HCEC 1CT (cell line): ENCODE measurements at places on chromosomes 11 and 22.

- DNase-seq: no peak
Measured at GRCh38 chr22:18062421-18062820, 15.4 kb upstream of the PEX26 start.

DNA sequence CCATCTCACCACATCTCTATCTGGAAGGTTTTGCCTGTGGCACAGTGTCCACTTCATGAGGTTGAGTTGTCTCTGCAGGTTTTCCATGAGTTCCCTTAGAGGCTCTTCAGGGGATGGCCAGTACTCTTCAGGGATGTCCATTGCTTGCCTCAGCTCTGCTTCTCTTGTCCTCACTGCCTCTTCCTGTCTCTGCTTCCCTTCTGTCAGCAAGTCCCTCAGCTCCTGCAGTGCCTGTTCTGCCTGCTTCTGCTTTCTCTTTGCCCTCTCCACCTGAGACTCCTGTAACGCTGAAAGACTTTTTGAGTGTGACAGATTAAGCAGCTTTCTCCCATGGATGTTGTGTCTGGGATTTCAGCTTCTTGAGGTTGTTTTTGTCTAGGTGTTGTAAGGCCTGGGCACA lies 38.2 kb upstream of the MRPL17 start:
- no peak for DNase-seq

DNA sequence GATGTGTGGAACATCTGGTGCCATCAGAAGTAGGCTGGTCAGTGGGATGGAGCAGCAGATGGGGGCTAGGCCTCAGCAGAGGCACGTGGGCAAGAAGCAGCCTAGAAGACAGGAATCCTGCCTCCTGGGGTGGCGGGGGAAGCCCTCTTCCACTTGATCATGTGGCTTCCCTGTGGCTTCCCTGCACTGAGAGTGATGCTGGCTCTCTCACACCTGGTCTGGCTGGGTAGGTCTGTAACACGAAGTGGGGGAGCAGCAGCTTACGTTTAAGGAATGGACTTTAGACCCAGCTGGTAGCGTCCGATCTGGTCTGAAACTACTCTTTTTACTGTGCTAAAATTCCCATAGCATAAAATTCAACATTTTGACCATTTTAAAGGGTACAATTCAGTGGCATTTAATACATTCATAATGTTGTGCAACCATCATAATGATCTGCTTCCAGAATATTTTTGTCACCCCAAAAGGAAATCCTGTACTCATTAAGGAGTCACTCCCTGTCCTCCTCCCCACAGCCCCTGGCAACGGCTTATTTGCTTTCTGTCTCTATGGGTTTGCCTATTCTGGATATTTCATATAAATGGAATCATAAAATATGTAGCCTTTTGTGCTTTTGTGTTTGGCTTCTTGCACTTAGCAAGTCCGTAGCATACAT lies 21.7 kb downstream of the PTPN5 start:
- no peak for DNase-seq

DNA sequence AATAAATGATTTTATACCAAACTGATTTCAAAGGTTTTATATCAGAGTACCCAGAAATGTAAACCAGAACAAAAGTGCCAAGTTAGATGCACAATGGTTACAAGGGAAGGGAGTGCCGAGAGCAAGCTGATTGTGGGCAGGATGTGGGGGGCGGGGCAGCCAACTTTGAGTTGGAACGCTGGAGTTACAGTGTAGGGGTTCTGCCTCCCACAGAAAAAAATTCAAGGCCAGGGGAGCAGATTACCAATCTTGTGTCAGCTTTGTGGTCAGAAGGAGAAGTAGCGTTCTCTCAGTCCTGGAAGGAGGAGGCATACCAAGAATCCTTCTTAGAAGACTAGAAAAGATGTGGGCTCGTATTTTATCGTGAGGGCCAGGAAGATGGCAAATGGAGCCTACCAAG lies 15.9 kb upstream of the POU2AF2 start:
- no peak for DNase-seq

DNA sequence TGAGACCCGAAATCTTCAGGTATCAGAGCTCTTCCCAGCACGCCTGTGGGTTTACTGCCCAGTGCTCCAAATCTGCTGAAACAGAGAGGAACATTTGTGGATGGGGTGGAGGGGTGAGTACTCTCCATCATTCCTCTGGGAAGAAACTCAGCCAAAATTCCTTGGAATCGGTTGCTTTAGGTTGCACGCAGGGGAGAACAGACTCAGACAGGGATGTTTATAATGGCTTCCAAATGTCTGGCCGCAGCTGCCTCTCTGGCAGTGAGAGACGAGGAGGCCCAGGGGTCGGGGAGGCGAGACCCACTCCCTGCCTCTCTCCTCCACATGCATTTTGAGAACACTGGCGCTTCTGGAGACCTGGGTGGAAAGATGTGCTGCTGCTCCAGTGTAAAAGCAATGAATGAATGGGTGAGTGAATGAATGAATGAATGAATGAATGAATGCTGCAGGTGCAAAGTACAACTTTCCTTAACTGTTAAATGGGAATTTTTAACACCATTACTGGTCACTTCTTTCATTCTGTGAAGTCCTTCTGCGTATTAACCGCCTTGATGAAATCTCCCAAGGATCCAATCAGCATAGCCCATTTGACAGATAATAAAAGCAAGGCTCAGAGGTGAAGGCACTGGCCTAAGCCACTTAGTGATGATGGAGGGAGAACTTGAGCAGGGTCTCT lies 437.4 kb downstream of the MIAT start:
- no peak for DNase-seq

DNA sequence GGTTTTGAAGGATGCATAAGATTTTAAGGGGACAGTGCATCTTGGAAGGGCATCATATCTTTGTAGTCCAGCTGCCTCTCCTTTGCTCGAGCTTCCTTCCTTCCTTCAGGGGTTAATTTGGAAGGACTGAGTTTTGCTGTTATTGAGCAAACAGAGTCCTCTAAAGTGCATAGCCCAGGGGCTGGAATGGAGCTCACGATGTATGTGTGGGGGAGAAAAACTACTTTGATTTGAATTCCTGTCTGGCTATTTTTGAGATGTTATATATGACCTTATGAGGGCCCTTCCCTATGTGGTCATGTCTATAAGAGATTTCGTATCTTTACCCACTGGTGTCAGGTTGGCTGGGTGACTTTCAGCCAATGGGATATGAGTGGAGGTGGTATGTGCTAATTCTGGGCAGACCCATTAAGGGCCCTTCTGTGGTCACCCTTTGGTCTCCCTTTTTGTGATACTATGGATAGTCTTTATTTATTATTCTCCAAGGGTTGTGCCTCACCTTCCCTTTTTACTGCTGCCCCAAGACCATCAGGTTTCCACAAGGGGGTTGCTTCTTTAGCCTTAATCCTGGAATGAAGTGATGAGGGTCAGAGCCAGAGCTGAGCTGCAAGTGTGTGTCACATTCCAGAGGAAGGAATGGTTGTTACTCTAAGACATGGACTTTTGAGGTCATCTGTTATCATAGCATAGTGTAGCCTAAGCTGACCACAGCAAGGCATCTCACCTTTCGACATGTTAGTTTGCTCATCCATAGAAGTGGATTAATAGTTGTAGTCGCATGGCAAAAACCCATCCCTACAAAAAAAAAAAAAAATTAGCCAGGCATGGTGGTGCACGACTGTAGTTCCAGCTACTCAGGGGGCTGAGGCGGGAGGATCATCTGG lies 54.6 kb downstream of the LRRC74B start:
- peak; percentile 17 for DNase-seq

GRCh38 chr11:118913411-118914125 lies 12.2 kb downstream of the BCL9L start:
- DNase-seq: no peak

DNA sequence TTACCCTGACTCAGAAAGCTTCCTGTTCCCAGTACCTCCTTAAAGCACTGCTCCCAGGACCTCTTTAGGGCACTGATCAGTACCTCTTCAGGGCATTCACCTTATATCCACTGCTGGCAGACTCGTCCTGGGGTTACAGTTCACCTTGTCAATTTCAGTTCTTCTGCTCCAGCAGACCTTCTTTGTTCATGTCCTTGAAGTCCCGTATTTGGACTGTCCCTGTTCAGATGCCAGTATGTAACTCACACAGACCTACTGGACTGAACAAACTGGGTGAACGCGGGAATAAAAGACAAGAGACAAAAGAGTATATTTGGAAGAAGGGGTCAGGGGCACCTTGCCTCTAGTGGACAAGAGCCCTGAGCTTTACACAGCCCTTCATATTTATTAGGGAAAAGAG lies 31.8 kb upstream of the NCAM1 start:
- DNase-seq: no peak

DNA sequence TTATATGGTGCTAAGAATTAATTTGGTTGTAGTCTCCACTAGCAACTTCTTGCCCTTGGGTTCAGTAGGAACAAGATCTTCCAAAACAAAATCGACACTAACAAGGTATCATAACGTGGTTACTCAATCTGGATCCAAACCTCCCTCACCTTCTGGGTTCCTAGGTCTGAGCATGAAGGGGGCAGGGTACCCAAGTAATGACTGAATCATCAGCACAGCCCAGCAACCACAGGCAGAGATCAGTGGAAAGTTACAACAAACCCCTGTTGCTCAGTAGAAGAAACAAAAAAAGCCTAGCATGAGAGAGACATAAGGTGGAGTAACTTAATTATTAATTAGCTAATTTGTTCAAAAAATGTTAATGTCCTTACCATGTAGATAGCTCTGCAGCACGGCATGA lies 221.4 kb downstream of the BLID start:
- DNase-seq: peak; percentile 61

DNA sequence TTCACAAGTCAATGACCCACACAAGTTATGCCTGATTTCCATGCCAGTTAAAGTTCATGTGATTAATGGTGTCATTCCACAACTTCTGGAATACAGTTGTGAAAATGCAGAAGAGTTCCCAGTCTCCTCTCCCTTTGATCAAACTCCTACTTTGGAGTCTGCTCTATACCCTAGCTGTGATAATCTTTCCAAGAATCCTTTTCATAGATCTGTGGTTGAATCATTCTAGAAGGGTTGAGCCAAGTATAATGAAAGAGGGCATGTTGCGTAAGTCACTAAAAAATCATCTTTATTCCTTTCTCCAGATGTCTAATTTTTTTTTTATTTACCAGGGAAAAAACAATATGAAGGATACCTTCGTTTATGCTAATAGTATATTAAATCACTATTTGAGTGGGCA lies 89.7 kb upstream of the CARD18 start:
- DNase-seq: peak; percentile 82

DNA sequence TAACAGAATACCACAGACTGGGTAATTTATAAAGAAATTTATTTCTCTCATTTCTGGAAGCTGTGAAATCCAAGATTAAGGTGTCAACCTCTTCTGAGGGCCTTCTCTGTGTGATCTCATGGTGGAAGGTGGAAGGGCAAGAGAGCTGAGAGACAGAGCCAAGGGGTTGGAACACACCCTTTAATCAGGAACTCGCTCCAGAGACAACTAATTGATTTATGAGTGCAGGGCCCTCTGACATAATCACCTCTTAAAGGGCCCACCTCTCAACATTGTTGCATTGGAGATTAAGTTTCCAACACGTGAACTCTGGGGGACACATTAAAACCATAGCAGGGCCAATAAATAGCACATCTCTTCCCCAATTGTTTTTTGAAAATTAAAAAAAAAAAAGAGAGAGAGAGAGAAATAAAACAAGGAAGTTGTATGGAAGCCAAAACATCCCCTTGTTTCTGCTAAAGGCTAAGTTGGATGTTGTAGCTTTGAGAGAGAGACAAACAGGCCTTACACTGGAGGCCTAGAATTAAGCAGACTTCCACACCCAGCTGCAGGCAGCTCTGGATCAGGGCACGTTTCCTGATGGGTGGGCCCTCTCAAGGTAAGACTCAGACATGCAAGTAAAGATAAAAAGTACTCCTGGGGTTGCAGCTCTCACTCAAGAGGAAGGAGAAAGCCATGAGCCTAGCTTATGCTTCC lies 64.1 kb upstream of the BIRC3 start:
- no peak for DNase-seq

DNA sequence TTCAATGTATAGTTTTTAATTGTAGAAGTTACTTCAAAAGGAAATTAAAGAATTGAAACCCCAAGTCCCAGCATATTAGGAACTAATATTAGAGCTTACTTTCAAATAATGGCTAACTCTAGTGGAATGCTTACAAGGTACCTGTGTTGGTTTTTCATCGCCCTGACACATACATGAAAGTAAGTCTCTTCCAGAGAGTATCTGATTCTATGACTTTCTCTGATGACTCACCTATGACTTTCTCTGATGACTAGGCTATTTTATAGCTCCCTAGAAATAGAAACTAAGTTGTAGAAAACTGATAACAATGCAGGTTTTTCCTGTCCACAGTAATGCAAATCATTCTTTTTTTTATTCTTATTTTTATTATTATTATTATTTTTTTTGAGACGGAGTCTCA lies 33.6 kb upstream of the MMP7 start:
- peak; percentile 81 for DNase-seq

DNA sequence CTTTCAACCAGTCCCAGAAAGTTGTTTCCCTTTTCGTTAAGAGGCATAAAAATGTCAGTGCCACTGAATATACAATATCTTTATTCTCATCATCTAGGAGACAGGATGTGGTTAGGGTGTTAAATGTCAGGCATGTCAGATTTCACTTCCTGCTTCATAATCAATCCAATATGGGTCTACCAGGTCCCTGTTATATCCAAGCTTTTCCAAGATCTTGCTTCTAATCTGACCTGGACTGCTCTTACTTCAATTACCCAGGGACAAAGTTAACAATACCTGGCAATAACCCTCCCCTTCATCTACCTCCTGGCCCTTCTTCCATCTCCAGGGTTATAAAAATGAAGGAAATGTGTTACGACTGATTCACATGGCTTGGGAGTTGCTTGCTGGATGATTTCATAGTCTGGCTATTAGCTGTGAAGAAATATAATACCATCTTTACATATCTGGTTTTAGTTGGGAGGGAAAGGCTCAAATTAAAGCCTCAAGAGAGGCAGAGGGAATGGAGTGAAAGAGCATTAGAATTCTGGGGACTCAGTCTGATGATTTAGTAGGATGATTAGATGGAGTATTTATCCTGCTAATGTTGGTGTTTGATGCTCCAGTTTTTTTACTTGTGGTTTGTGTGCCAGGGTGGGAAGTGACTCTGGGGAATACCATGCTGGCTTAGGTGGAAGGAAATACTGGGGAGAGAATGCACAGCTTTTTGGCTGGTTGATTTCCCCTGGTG lies 534.3 kb downstream of the ETS1 start:
- DNase-seq: peak; percentile 83

DNA sequence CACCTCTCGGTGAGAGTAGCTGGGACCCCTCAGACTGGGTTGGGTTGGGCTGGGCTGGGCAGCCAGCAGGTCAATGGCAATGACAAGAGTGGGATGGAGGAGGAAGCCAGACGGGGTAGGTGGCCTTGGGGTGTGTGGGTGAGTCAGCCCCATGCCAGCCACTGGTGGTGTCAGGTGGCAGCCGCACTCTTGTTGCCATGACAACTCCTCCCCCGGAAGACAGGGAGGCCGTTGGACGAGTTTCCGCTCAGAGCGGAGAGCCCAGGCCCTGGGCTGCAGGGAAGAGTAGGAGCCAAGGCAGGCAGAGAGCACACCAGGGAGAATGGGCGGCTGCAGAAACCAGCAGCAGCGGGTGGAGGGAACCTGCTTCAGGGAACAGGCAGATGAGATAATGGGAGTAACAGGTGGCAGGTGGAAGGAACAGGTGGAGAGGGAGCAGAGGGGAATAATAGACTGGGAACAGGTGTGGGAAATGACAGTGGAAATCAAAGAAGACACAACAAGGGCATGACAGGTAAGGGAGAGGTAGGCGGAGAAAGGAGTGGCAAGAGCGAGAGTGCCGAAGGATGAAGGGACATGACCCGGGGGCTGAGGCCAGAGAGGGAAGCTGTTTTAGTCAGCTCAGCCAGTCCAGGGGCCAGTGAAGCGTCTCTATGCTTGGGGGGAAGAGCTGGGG lies 8.7 kb downstream of the SPTBN2 start:
- peak; percentile 15 for DNase-seq

- DNase-seq: no peak
Measured at GRCh38 chr11:33179348-33179803, 18.1 kb upstream of the CSTF3 start.
